ENCODE measurements at places on chromosomes 12 and 14.

DNA sequence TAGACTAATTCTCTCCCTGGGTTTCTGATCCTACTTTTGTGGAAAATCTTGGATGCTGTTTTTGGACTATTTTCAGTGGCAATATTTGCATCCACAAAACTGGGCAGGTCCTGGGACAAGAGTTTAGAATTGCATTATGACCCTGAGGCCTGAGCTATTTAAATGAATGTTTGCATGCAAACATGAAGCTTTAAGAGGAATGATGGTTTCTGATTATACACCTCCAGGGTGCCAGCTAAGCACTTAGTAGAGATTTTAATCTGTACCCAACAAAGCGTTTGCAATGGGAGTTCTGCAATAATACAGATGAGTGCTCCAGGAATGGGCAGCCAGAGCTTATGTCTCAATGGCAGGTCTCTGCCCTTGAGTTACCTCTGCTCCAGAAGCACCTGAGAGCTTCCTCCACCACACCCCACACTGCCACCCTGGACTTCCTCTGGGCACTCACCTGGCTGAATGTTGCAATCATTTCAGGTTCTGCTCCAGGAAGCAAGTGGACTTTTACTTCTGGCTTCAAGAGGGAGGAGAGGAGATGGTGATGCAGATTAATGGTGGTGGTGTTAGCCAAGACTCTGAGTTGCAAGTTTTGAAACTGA, 6.0 kb upstream of the SPTLC2 start:
- DNase-seq, result no peak

DNA sequence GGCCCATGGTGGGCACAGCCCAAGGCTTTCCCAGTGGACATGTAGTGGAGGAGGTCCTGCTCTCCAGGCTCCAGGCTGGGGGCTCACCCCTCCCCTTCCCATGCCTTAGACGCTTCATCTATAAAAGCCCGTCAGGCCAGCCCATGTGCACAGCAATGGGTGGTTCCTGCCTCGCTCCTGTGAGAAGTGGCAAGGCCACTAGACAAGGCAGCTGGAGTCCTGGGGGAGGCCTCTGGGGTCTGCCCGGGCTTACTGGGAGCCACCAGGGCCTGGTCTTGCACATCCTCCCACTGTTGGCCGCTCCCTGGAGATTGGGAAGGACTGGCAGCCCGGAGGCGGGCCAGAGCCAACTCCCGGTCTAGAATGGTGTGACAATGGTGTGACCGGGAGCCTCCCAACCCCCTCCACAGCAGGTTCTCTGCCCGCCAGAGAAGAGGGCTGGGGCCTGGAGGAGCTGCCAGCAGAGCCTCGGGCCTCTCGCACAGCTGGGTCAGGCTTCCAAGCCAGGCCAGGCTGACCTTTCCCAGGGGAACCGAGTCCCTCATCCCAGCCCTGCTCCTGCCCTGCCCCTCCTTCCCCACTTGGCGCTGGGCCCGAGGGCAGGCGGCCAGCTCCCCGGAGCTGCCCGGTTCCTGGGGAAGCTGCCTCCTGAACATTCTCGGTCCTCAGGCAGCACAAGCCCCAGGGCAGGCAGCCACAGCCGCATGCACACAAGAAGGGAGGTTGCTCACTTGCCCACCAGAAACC, 97.9 kb downstream of the RFLNA start:
- no peak for DNase-seq

GRCh38 chr12:10617863-10618262, 4.5 kb upstream of the MAGOHB start:
- DNase-seq, result no peak

- no peak for DNase-seq
Observed at GRCh38 chr14:51677738-51678137, 26.0 kb downstream of the FRMD6 start.

DNA sequence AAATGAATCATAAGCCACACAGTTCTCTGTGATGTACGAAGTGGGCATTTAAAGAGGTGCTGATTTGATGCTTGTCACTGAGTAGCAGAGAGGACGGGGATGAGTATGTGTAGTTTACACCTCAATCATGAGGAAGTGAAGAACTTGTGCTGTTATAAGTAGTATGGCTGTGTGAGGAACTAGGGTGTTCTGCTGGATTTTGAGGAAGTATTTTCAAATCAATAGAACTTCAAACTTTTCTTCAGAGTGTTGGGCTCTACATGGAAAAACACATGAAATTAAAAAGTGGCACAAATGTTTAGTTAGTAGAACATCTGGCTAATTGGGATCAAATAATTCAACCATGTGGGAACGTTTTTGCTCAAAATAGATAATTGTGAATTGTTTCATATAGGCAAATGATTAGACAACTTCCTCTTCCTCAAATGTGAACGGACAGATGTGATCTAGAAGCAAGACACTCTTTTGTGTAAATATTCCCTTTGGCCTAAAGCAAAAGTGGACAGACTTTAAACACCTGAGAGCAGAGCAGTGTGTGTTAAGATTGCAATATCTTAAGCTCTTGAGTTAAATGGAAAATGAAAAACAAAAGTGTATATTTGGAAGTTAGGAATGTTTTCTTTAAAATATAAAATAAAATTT, 168.5 kb downstream of the NAV3 start:
- DNase-seq, result no peak

- DNase-seq, result no peak
Observed at GRCh38 chr14:102418853-102419240, 56.1 kb downstream of the TECPR2 start.

DNA sequence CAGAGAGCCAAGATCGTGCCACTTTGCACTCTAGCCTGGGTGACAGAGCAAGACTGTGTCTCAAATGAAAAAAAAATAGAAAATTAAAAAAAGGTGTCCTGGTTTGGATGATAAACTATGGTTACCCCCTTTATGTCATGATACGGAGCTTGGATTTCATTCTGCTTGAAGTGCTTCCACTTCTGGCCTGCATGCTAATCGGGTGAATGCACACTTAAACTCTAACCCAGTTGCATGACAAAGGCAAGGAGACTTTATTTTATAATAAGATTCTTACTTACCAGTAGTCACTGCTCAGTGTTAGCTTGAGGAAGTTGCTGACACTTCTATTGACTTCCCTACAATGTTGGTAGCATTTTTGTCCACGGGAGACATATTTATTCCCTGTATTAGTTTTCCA, 24.3 kb downstream of the CFAP54 start:
- no peak for DNase-seq

DNA sequence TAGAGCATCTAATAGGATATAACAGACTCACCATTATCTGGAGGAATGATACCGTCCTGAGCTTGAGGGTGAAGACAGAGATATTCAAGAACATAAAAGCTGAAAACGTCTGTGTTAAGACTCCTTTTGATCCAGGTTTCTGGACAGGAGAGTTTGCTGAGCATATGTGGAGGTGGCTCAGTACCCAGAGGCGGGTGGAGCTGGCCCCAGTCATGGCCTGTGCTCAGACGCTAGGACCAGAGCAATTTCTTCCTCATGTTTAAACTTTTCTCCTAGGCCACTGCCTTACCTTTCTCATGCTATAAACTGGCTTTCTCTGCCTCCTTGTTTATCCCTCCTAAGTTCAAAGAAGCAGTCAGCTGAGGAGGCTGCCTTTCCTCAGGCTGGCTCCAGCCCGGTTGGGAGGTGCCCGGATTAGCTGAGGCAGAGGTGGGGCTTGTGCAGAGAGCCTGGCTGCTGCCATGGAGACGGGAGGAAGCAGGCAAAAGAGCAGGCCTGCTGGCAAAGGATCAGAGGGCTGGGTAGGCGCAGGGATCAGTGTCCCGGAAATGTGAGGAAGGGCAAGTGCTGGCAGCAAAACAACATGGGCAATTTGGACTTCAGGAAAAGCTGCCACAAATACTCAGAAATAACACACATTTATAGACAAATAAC, 13.7 kb downstream of the COA8 start:
- no peak for DNase-seq

DNA sequence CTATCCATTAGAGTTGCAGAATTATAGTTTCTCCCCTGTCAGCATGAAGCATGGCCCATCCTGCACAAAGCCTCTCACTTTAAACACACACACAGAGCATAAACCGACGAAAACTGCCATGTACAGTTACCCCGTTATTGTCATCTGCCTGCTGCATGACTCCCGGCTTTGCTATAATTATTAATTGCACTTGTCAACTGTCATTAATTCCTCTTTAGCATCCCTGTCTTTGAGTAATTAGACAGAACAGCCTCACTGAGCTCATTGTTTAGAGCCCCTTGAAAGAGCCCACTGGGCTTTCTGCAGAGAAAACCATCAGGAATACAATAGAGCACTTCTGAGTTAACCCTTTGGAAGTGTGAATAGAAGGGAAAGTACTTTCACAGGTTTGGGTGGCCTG, 307.2 kb upstream of the SOX5 start:
- no peak for DNase-seq

DNA sequence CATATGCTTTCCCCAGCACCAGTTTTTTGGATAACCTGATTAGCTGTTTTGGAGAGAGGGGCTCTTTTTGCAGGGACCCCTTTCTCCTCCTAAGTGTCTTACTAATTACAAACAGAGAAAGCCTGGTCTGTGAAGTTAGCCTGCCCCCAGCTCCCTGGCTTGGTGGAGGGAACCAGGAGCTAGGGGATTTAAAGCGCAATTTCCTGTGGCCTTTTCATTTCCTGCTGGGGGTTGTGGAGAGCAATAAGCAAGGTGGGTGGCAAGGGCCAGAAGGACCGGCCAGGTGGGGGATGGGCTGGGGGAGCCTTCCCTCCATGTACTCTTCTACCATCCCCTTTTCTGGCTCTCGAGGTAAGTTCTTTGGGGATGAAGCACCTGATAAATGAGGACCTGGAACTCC, 4.1 kb upstream of the CISTR start:
- no peak for DNase-seq

- DNase-seq, result no peak
Observed at GRCh38 chr12:123966596-123966995, 6.0 kb downstream of the CCDC92 start.

DNA sequence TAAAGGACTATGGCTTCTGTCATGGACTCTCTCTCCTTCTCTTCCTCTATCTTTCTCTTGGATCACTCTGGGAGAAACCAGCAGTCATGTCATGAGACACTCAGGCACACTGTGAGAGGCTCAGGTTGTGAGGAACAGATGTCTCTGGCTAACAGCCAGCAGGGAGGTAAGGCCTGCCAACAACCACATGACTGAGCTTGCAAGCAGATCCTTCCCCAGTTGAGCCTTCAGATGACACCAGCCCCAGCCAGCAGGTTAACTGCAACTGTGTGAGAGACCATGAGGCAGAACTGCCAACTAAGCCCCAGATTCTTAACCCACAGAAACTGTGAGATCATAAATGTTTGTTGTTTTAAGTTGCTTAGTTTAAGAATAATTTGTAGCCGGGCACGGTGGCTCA, 90.6 kb downstream of the VCPKMT start:
- no peak for DNase-seq

GRCh38 chr14:68137704-68138619, 318.4 kb downstream of the RAD51B start:
- DNase-seq, result no peak

GRCh38 chr12:51811203-51812202, 37.0 kb downstream of the FIGNL2 start:
- DNase-seq, result no peak

DNA sequence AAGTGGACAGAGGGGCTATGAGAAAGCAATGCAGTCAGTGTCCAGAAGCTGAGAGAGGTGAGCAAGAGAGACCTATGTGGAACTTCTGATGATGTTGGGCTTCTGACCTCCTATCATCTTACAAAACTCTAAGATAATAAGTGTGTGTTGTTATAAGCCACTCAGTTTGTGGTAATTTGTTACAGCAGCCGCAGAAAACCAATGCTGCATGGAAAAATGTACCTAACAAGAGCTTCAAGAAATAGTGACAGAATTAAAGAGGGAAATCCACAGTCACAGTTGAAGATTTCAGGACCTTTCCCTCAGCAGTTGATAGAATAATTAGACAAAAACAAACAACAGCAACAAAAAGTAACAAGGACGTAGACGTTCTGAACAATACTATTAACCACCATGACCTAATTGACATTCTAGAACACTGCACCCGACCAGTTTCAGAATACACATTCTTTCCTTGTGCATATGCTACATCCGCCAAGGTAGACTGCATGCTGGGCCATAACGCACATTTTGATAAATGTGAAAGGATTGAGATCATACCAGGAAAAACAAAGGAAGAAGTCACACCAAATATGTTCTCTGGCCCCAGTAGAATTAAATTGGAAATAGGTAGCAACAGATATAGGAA, 1.8 kb upstream of the EVL start:
- peak; percentile 39 for DNase-seq

DNA sequence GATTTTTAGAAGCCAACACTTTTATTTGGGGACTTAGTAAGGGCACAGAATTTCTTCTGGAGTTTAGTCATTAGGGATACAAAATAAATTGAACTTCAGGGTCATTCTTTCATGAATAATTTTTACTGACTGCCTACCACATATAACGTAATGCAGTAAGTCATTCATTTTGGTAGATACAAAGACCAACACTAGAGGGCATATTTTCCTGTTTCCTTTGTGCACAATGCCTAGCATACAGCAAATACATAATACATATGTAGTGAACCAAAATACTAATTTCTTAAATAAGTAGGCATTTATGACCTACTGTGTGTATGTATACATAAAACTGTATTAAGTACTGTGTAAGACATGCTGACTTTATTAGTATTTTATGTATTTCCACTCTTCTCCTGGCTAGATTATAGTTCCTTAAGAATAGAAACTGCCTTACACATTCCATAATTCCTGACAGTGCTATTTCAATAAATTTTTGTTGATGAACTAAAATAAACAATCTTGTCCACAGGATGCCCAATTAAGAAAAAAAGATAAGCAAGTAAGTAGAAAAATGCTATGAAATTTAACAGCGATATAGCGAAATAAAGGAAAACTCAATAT, 47.9 kb downstream of the PPP1R12A start:
- no peak for DNase-seq

DNA sequence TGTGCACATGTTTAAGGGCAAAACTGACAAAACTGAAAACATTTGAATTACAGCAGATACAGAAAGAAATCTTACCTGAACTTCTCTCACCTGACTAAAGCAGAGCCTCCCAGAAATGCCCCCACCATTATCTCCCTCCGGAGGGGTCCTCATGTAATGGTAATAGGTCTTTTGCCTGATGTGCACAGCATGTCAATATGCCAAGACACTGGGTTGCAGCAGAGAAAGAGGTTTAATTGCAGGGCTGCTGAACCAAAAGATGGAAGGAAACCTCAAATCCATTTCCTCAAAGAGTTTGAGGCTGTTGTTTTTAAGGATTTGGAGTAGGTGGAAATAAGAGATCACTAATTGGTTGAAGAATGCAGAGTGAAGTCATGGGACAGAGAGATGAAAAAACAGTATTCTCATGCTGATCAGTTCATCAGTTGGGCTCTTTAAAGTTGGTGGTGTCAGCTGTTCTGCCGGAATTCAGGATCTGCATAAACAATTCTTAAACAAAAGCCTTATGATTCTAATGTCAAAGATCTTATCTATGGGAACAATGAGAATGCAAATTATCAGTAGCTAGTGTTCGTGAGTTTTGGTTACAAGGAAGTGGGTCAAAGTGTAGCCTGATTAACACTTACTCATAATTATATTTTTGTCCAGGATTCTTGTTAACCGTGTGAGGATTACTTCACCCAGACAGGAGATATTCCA, 18.2 kb downstream of the ANG start:
- no peak for DNase-seq

All from activated naive CD4-positive, alpha-beta T cell treated with Interleukin-2 at 50 U/mL for 16 hours (primary cell).